ENCODE measurements at places on chromosomes 6 and 20. TPM values are rescaled to one million over a fixed set of nuclear protein-coding genes. Genes with fewer than 3 reads are reported as not detected.

DNA sequence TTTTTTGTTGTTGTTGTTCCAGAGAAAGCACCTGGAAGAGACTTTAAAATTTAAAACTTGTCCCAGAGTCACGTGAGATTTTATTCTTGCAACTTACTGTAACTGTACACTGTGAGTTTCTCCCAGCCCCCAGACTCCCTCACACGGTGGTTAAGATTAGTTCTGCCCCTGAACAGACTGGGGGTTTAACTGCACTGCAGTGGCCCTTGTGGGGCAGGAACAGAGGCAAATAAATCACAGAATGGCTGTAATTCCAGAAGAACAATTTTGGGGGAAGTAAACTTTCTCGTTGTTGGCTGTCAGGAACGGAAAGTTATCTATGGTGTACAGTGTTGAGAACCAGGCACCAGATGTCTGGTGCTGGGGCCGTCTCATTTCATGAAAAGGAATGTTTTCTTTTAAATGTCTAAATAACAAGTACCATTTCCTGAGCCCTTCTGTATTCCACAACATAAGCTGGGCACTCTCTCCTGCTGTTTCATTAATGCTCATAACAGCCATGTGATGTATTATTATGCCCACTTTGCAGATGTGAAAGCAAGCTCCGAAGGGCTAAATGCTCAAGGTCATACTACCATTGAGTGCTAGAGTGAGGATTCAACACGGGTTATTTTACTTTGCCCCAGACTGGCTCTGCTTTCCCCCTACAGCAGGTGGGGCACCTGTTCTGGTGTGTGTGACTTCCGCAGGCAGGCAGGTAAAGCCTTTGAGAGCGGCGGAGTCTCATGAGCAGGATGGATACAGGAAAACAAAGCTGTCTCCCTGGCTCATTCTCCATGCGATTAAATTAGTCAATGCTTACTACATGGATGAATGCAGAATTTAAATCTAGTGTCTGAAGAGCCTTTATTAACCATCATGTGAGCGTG is 30.5 kb downstream of the CNKSR3 start:
- no peaks in the 10 kb centered on the region for H3K27me3 ChIP-seq
- H3K27ac ChIP-seq, result no peak overlapping the region
- peaks cover 13% of the 10 kb centered on the region for H3K4me1 ChIP-seq
- no peak for DNase-seq
- H3K4me3 ChIP-seq, result no peak overlapping the region

DNA sequence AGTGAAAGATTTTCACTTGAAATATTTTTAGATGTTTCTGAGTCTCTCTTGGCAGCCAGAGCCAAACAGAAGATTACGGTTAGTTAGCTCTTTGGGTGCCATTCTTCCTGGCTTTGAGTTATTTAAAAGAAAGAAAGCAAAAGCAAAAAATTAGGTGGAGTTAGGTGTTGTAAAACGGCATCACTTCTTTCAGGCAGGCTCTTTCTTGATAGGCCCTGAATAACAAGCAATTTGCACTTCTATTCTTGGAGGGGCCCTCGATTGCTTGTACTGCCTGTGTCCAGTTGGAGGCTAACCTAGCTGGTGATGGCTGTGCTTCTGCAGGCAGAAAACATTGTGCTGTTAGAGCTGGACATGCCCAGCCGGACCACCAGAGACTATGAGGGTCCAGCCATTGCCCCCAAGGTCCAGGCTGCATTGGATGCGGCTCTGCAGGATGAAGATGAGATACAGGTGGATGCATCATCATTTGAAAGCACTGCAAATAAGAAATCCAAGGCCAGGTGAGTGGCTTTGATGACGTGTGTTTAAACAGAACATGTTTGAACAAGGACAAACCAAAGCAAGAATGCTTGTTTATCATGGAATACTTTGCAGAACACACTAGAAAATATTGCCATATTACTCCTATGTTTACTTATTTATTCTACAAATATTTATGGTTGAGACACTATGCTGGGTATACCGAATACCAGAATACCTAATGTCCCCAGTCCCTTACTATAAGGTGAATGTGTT is 28.1 kb upstream of the ASXL1 start:
- no peak for DNase-seq
- H3K36me3 ChIP-seq, result peaks cover 8% of the 10 kb centered on the region
- peaks cover 8% of the 10 kb centered on the region for H3K4me1 ChIP-seq
- H3K27ac ChIP-seq, result no peak overlapping the region
- H3K27me3 ChIP-seq, result no peaks in the 10 kb centered on the region

- H3K27me3 ChIP-seq, result no peaks in the 10 kb centered on the region
- H3K4me1 ChIP-seq, result no peaks in the 10 kb centered on the region
- H3K4me3 ChIP-seq, result no peak overlapping the region
- no peak for DNase-seq
- no peaks in the 10 kb centered on the region for H3K36me3 ChIP-seq
- H3K27ac ChIP-seq, result no peak overlapping the region
Measured at GRCh38 chr20:13891575-13891974, 98.8 kb downstream of the SEL1L2 start.

- H3K4me1 ChIP-seq, result peaks cover 30% of the 10 kb centered on the region
- H3K27me3 ChIP-seq, result no peaks in the 10 kb centered on the region
- H3K36me3 ChIP-seq, result no peaks in the 10 kb centered on the region
- H3K27ac ChIP-seq, result peak overlapping the region; percentile 36
- no peak for DNase-seq
- H3K4me3 ChIP-seq, result no peak overlapping the region
Measured at GRCh38 chr20:1810926-1811620, 84.1 kb upstream of the SIRPA start.

- no peaks in the 10 kb centered on the region for H3K4me1 ChIP-seq
- H3K27ac ChIP-seq, result no peak overlapping the region
- no peak for DNase-seq
Measured at GRCh38 chr6:161348628-161348994, 74.8 kb upstream of the AGPAT4 start.

DNA sequence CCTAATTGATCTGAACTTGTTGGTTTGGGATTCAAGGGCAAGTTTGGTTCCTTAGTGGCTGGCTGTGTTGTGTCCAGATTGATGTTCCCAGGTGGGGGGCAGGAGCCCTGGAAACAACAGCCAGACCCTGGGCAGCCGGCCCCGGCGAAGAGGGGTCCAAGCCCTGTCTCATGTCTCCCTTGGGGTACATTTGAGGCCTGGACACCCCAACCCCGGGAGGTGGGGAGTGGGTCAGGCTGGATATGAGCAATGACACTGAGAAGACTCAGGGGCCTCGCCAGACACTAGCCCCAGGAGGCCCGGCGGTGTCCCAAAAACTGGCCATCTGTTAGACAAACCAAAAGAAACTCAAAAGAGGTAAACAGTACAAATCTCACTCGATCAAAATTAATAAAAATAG is 79.6 kb downstream of the YTHDF1 start:
- H3K27me3 ChIP-seq, result peaks cover 48% of the 10 kb centered on the region
- H3K36me3 ChIP-seq, result no peaks in the 10 kb centered on the region
- no peak overlapping the region for H3K27ac ChIP-seq
- no peaks in the 10 kb centered on the region for H3K4me1 ChIP-seq
- no peak for DNase-seq

DNA sequence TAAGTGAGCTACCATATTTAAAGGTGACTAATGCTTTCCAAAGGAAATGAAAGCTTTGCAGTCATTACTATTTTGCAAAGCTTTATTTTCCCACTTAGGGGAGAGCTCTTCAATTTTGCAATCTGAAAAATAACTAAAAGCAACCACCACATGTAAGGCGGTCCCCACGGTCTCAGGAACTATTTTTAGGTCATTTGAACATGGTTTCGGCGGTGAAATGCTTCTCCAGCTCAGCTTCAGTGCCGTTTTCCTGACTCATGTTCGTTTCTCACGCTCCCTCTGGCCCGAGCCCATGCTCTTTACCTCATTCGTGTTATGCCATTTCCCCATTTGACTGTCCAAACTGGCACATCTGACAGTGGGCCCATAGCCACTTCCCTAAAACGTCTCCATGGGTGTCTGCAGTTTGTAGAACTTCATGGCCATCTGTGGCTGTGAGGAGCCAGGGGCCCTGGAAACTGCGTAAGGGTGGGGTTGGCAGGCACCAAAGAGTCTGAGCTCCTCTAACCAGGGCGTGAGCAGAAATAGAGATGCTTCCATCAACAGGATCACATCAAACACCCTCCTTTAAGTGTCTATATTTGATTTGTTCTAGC is 46.5 kb downstream of the ADTRP start:
- no peaks in the 10 kb centered on the region for H3K27me3 ChIP-seq
- H3K4me1 ChIP-seq, result peaks cover 2% of the 10 kb centered on the region
- peak overlapping the region; percentile 7 for H3K27ac ChIP-seq
- DNase-seq, result peak; percentile 85

DNA sequence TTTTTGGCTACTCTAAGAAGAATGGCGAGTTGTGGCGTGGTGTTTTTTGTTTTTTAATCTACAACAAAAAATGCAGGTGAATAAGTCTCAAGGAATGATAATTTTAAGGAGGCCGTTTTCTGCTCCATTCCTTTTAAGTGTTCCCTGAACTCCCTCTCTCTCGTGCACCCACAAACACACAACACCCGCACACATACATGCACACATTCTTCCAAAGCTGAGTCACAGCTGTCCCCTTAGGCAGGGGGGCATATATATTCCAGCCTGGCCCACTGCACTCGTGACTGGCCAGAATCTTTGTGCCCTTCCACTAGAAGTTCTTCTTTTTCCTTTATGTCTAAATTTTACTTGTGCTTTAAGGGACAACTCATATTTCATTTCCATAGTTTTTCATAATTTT is 405.7 kb downstream of the LMBRD1 start:
- H3K4me3 ChIP-seq, result no peak overlapping the region
- H3K27me3 ChIP-seq, result no peaks in the 10 kb centered on the region
- no peak for DNase-seq
- no peaks in the 10 kb centered on the region for H3K36me3 ChIP-seq
- H3K27ac ChIP-seq, result no peak overlapping the region

- no peak overlapping the region for H3K4me3 ChIP-seq
- no peaks in the 10 kb centered on the region for H3K4me1 ChIP-seq
- H3K27me3 ChIP-seq, result no peaks in the 10 kb centered on the region
- peaks cover 3% of the 10 kb centered on the region for H3K36me3 ChIP-seq
Measured at GRCh38 chr20:48659858-48660257, 167.9 kb downstream of the PREX1 start.

Gene PTPRA
- 15.0 TPM for total RNA-seq

Gene CRISP2
- total RNA-seq, result not detected

Gene FOXS1
- 3.8 TPM for total RNA-seq

Gene DEFB112
- total RNA-seq, result not detected
